H7 (cell line): ENCODE measurements at places on chromosomes 11 and 22. TPM values are rescaled to one million over a fixed set of nuclear protein-coding genes. Genes with fewer than 3 reads are reported as not detected.

Gene C11orf42
- total RNA-seq, result not detected in 2 replicates

DNA sequence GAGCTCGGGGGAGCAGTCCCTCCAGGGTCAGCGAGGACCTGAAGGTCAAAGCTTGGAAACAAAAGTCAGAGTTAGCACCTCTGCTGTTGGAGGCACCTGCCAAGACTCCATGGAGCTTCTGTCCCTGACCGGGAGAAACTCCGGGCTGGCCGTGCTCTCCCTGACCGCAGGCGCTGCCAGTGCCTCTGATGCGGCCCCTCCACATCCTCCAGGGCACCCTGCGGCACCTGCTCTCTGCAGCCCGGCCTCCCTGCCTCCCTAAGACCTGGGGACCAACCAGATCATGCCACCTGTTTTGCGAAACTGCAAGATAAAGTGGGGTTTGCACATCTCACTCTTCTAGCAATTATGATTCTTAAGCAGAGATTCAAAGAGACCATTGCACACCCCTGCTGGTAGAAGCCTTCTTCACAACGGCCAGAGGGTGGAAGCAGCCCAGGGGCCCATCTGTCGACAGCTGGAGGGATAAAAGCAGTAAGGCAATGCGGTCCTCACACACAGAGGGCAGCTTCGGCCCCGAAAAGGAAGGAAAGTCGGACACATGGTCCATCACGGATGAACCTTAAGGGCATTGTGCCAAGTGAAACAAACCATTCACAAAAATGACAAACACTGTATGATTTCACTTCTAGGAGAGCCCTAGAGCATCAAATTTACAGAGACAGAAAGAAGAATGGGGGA lies 477.1 kb downstream of the BRD1 start:
- no peak for DNase-seq

DNA sequence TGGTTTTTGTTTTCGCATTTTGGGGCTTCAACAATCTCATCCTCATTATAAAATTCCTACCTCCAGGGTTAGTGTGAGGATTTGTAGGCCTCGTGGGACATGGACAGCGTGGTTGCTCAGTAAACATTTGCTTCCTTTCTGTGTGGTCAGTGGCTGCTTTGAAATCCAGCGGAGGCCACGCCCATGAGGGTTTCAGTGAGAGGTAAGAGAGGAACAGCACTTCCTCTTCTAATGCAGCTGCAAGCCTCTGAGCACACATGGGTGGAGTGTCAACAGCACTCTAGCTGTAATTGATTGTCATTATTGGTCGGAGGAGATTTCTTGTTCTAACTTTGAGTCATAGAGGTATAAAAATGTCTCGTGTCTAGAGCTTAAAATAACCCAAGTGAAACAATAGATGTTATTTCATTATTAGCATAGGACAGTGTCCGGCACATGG lies 6.0 kb upstream of the ARHGAP42 start:
- DNase-seq, result peak; percentile 45

GRCh38 chr11:70669871-70670675 lies 271.7 kb downstream of the CTTN start:
- DNase-seq, result peak; percentile 76

DNA sequence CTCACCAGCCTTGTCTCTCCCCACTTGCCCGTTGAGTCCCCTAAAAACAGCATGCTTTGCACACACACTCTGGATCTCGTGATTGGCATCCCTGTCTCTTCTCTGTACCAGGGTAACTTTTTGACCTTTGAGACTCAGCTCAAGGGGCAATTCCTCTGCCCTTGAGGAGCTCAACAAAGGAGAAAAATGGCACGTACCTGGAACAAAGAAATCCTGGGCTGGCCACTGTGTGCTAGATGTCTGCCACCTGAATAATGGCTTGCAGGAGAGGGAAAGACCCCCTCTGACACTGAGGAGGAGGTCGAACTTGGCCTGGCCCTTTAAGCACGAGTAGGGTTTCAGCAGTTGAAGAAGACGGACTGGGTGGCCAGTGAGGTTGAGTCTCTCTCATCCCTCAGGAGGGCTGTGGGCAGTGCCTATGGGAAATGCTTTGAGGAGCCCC lies 5.8 kb downstream of the UBE2L3 start:
- DNase-seq, result peak; percentile 12

DNA sequence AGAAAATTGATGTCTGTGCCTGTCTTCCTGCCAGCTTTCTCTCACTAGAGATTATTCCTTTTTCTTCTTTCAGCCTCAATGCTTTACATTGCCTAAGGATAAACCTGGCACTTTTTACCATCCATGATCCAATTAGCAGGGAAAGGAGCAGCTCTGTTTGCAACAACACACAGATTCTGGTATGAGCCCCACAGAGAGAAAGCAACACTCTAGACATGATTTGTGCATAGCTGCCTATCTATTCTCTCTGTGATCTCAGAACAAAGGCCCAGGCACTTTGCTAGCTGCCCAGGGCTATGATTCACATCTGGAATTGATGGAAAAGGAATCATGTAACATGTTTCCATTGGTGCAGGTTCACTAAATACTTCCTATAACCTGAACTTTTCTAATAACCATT lies 685.0 kb downstream of the ETS1 start:
- DNase-seq, result no peak

- DNase-seq, result peak; percentile 38
These were observed 102.7 kb downstream of the MRTFA start for GRCh38 chr22:40533712-40534378.

GRCh38 chr11:123203934-123204333 lies 8.9 kb upstream of the CLMP start:
- no peak for DNase-seq

Gene KCNE3
- total RNA-seq, result 26.7 and 27.5 TPM in 2 replicates

DNA sequence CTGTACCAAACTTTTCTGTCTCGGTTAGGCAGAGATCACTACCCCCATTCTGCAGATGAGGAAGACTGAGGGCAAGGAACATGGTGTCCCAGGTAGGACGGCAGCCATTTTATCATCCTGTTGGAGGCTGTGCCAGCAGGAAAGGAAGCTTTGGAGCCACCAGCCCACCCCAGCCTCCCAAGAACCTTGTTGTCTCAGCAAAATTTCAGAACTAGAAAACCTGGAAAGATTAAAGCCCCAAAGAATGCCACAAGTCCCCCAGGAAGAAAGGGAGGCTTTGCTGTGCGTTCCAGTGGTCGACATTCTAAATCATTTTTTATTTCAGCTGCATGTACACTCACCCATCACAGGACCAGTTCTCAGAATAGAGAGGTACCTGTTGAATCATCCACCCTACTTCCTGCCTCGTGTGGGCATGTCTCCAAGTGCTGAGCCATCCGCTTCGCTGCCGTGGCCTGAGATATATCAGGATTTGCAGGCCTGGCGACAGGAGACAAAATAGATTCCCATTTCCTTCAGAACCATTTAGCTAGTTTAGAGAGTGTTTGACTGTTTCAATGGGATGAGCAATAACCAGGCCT lies 13.0 kb upstream of the EIF3D start:
- no peak for DNase-seq

GRCh38 chr11:31996159-31996881 lies 94.6 kb upstream of the RCN1 start:
- no peak for DNase-seq

DNA sequence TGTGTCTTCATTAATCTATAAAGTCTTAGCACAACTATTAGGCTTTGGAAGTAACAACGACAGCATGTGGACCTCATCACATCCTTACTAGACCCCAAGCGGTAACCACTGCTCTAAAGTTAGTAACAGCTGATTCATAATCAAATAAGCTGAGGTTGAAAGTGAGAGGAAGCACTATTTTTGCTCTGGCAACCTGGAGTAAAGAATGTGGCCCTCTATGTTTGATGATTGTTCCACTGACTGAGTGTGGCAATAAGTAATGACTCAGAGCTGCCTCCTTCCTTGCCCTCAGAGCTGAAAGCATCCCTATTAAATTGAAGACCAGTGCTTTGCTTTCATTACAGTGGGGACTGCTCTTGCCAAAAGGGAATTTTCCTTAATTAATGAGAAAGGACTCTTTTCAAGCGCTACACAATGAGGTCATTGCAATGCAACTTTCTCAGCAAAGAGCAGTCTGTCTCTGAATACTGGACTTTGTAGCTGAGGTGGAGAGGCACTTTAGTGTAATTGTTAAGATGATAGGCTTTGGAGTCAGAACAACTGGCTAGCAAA lies 906.1 kb upstream of the RAG2 start:
- no peak for DNase-seq

Gene CTSF
- total RNA-seq, result 4.8 and 5.1 TPM in 2 replicates

Gene GCAT
- total RNA-seq, result 35.1 and 45.0 TPM in 2 replicates

- DNase-seq, result peak; percentile 78
These were observed 658 bp downstream of the C11orf71 start for GRCh38 chr11:114399490-114400215.

GRCh38 chr11:35144136-35144741 lies 5.3 kb downstream of the CD44 start:
- DNase-seq, result no peak

DNA sequence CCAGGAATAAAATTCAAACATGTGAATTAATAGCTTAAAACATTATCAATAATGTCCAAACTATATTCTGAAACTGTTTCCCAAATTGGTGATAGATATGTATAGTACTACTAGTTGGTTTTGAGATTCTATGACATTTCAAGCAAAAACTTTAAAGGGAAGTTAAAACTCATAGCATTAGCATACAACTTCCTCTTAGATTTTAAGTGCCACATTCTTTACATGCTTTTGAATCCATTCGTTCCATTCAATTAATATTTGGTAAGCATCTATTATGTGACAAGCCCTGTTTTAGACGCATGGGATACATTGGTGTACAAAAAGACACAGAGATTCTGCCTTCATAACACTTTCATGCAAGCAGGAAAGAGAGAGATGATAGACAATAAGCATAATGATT lies 8.9 kb downstream of the PATL1 start:
- DNase-seq, result no peak

Gene P2RY2
- 0.11 and 0.35 TPM in 2 replicates for total RNA-seq

DNA sequence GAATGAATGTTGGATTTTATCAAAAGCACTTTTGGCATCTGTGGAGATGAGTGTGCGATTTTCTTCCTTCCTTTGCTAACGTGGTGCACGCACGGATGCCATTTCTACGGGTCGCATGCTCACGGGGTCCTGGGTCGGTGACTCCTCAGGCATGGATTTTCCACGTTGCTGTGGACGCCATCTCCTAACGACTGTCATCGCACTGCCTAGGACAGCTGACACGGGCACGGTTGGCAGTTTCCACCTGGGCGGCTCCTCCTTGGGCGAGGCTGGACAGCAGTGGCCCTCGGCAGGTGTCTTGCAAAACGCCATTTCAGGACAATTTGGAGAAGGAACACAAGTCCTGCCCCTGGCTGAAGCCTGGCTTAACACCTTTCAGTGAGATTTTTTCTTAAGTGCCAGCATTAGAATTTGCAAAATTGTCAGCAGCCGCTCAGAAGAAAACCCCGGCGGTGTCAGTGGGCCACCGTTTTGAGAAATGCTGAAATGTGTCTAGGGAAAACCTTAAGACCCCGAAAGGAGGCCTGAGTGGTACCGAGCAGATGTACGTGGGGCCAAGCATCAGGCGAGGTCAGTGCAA lies 34.7 kb upstream of the TOLLIP start:
- no peak for DNase-seq

Gene DKK3
- 8.8 and 15.3 TPM in 2 replicates for total RNA-seq

DNA sequence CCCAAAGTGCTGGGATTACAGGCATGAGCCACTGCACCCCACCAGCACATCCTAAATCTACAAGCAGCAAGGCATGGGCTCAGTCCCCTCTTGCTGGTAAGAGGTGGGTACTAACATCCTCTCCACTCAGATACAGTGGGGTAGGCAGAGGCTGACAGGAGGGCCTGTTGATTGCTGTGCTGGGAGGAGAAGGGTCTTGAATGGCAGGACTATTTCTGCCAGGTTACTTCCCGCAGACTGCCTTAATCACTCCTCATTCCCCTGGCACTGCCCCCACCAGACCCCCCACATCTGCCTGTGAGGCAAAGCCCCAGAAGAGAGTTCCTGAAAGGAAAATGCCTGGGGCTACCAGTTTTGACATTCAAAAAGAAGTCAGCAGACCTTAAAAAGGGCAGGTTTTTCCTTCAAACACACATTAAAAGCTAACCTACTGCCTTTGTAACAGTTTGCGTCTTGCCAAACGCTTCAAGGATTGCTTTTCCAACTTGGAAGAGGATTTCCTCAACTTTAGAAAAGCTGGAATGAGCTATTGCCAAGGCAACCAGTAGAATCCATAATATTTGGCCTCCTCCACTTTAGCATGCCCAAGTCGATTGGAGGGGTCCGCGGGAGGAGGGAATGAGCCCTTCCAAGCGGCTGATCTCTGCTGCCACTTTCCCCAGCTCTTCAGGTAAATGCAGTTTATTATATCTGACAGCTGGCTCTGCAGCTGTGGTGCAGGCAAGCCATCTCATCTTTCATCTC lies 62.0 kb downstream of the FDX1 start:
- DNase-seq, result no peak

GRCh38 chr11:16924826-16925560 lies 89.2 kb downstream of the PLEKHA7 start:
- peak; percentile 87 for DNase-seq

Gene OR6T1
- not detected in 2 replicates for total RNA-seq

GRCh38 chr22:46659059-46659790 lies 39.0 kb downstream of the GRAMD4 start:
- DNase-seq, result no peak

Gene SEPTIN3
- 8.1 and 11.0 TPM in 2 replicates for total RNA-seq

GRCh38 chr11:67053896-67054329 lies 2.7 kb upstream of the RHOD start:
- peak; percentile 97 for DNase-seq

- no peak for DNase-seq
These were observed 167.4 kb downstream of the NAV2 start for GRCh38 chr11:19880088-19880345.

- no peak for DNase-seq
These were observed 7.6 kb downstream of the IGSF9B start for GRCh38 chr11:133949129-133949528.

GRCh38 chr22:50684986-50685385 lies 12.4 kb downstream of the SHANK3 start:
- DNase-seq, result no peak

GRCh38 chr22:37396488-37397084 lies 30.7 kb downstream of the ELFN2 start:
- peak; percentile 78 for DNase-seq

DNA sequence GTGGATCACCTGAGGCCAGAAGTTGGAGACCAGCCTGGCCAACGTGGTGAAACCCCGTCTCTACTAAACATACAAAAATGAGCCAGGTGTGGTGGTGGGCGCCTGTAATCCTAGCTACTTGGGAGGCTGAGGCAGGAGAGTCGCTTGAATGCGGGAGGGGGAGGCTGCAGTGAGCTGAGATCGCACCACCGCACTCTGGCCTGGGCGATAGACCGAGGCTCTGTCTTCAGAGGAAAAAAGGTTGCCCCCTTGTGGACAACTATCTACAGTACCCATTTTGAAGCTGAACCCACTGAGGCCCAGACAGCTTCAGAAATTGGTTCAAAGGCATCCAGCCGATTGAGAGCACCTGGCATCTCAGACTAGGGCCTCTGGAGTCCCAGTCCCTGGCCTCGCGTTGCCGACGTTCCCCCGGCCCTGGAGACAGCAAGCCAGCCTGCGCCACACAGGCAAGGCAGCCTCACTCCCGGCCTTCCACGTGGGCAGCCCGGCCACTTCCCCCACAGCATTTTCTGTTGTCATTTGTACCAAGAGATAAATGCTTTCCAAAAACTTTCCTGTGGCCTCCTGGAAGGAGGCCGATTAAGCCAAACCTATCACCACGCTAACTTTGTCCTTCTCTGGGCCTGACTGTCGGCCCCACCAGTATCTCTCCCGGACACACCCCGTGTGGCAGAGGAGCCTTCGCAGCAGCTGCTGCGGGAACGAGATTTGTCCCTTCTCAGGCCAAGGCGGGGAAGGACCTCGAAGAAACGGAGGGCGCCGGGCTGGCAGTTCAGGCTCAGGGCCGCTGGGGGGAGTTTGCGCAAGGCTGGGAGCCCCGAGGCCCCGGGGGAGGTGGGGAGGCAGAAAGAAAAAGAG lies 82.8 kb downstream of the FLI1 start:
- peak; percentile 94 for DNase-seq
